GM23248 (cell line): ENCODE measurements at places on chromosomes 3 and 15.

- peak; percentile 1 for DNase-seq
These were observed 271.9 kb downstream of the SUCLG2 start for GRCh38 chr3:67382536-67382935.

DNA sequence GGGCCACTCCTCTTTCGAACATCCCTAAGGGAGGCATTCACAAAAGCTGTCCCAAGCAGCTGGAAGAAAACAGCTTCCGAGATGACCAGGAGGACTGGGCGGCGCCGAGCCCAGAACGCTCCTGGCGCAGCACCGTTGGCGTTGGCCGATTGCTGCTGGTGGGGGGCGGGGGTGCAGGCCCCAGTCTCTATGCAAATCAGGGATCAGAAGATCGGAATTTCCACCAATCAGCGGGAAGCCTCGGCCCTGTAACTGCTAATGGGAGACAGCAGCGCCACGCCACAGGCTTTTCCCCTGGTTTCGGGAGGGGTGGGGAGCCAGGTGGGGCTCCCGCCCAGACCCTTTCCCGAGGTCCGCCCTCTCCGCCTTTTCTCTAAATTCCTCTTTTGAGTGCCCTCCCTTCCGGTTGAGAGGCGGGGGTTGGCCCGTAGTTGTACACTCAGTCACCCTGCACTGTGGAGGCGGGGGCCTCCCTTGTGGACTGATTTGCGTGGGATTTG is 27.0 kb downstream of the HMCES start:
- peak; percentile 77 for DNase-seq

DNA sequence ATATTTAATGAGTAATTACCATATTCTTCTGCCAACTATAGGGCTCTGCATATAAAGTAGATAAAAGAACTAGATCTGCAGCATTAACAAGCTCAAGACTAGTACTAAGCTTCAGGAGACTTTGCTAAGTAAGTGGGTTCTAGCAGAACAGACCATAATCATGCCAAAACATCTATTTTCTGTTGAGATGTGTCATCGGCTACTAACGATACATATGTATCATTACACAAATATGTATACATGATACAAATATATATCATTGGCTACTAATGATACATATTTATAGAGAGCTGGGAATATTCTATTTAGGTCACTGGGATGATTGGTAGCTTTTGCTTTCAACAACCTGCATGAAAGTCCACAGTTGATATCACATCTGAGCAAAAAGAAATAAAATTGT is 185.8 kb upstream of the DCBLD2 start:
- no peak for DNase-seq

DNA sequence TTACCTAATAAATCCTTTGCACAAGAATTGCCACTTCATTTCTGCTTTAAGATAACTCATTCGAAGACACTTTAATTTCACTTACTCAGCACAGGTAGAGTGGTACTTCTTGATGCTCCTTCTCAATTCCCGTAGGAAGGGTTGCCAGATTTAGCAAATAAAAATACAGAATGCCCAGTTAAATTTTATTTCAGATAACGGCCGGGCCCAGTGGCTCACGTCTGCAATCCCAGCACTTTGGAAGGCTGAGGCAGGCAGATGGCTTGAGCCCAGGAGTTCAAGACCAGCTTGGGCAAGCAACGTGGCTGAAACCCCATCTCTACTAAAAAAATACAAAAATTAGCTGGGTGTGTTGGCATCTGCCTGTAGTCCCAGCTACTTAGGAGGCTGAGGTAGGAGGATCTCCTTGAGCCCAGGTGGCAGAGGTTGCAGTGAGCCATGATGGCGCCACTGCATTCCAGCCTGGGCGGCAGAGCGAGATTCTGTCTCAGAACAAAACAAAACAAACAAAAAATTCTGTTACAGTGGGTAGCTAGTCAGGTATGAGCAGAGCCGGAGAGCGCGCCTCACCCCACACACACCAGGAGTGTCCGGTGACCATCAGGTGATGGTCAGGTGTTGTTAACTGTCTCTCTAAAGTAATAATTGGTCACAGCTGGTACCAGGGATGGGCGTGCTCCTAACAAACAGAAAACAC is 92.8 kb downstream of the DNAH12 start:
- no peak for DNase-seq

DNA sequence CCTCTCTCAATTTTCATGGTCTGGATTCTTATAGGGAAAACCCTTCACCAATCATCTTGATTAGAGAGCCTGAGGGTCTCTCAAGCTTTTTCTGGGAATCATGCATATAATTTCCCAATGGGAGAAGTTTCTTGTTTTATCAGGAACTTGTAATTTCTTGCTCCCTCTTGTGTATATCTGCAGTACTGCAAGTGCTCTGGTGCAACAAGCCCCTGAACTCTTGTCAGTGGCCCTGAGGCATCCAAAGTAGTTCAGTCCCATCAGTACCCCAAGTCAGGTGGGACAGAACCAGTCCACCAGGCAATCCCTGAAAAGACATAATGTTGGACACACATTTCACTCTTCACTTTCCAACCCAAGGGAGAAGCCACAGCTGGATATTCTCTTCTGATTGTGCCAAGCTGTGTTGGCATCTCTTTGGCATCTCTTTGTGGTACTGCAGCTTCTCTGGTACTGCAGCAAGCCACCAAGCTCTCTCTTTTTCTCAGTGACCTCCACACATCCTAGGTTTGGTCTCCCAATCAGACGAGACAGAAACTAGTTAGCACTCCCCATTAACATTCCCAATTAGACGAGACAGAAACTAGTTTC is 214.5 kb downstream of the ZIC4 start:
- peak; percentile 68 for DNase-seq

DNA sequence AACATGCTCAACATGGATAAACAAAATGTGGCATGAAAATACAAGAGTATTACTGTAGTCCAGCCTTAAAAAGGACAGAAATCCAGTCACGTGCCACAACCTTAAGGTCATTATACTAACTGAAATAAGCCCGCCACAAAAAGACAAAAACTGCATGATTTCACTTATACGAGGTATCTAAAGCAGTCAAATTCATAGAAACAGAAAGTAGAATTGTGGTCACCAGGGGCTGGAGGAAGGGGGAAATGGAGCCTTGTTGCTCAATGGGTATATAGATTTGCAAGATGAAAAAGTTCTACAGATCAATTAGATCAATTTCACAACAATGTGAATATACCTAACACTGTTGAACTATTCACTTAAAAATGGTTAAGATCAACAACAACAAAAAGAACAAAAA is 7.4 kb downstream of the GLB1 start:
- DNase-seq, result no peak

DNA sequence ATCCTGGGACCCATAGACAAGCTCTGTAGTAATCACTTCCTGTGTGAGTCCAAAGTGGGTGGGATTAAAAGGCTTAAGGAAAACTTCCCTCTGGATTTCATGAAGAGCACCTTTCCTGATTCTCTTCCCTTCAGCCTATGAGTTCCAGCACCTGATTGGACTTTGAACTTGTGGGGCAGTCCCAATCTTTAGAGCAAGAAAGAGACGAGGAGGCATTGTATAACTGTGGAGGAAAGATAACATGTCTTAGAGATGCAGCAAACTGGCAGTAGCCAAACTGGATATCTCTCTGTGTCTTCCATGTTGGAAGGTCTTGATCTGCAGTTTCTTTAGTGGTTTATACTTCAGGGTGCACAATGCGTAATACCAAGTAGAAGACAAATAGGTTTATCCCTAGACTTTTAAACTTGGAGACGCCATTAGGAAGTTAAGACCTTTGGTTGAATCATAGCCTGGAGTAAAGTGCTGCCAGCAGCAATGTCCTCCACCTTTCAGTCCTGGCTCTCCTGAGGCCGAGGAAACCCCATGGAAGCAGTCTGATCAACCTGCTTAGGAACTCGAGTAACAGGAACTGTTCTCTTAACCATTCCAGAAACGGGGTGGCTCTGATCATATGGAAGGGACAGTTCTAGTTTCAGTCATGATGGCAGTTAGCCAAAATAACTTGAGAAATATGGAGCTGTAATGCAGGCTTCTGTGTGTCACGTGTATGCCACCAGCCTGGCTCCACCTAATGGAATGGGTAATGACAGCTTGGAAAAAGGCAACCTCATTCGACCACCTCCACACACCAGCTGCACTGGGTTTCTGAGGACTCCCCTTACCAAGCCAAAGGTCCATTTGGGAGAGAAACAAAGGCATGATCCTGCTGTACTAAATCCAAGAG is 4.7 kb downstream of the EIF1B start:
- peak; percentile 49 for DNase-seq

DNA sequence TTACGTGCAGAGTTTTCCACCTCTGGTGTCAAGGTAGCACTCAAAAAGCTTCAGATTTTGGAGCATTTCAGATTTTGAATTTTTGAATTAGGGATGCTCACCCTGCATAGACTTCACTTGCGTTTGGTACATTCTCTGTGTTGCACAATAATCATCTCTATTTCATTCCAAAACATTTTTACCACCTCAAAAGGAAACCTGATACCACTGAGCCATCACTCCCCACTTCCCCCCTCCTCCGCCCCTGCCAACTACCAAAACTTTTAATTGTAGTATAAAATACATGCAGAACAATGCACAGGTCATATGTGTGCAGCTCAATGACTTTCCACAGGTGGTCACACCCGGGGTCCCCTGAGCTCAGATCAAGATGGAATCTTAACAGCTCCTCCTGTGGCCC is 208.8 kb downstream of the SV2B start:
- no peak for DNase-seq

- DNase-seq, result no peak
These were observed 116.4 kb downstream of the EBLN2 start for GRCh38 chr3:73177827-73178226.

DNA sequence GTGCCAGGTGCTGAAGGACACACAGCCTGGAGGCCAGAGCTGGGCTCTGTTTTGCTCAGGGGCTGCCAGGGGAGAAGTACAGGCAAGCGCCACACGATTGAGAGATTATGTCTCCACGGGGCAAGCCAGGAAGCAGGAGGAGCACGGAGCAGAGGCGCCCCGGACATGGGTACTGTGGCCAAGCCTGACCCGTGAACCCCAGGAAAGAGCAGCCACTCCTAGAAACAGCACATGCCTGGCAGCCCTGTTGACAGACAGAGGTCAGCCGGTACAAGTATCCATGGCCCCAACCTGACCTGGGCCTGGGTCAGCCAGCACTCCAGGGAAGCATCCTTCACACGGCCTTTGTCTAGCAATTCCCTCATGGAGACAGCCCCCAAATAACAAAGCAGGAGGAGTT is 89.4 kb downstream of the ADAMTS17 start:
- no peak for DNase-seq

- peak; percentile 50 for DNase-seq
These were observed 459 bp upstream of the ADCY5 start for GRCh38 chr3:123449102-123449996.

GRCh38 chr3:43907508-43907858 is 216.7 kb downstream of the ABHD5 start:
- DNase-seq, result no peak

DNA sequence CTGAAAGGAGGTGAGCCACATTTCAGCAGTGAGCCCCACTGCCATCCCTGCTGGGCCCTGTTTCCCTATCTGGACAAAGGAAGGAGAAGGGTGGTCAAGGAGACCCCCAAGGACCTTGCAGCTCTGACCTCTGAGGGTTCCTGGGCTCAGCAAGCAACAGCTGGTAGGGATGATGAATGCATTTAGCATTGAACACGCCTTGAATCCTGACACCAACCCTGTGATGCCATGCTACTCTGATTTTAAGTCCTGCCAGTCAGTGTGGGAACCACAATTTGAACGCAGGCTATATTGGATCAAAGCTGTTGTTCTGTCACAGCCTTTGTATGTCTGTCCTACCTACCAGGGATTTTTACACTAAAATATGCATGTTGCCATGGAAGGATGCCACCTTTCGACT is 6.5 kb downstream of the MPI start:
- no peak for DNase-seq

DNA sequence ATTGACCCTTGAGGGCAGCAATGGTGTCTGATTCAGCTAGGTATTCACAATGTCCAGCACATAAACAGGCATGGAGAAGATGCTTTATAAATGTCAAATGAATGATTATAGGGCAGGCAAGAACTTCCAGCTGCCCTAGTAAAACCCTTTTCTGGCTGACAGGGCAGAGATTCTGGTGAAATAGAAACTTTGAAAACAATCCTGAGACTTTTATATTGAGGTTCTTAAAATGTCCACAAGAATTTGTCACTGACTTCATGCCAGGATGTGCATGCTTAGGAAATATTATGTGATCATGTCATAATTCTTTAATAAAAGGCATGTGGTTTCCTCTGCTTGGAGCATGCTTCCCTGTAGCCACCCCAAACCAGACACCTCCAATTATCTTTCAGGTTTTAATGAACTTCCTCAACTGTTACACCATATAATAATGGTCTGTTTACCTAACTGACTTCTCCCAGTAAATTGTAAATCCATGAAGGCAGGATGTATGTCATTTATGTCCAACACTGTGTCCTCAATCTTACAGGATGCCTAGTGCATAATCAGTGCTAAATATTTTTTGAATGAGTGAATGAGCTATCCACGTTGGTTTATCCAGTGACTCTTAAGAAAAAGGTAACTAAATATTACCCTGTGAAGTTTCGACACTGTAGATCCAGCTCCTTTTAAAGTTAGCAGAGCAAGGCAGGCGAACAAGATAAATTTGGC is 43.4 kb upstream of the CLRN1 start:
- DNase-seq, result peak; percentile 64

- DNase-seq, result no peak
These were observed 336.4 kb upstream of the ICE2 start for GRCh38 chr15:60815321-60815720.
